WTC11 (cell line): ENCODE measurements at places on chromosomes 7 and 10.

GRCh38 chr10:22673785-22674572 is 40.4 kb downstream of the PIP4K2A start:
- DNase-seq: no peak

DNA sequence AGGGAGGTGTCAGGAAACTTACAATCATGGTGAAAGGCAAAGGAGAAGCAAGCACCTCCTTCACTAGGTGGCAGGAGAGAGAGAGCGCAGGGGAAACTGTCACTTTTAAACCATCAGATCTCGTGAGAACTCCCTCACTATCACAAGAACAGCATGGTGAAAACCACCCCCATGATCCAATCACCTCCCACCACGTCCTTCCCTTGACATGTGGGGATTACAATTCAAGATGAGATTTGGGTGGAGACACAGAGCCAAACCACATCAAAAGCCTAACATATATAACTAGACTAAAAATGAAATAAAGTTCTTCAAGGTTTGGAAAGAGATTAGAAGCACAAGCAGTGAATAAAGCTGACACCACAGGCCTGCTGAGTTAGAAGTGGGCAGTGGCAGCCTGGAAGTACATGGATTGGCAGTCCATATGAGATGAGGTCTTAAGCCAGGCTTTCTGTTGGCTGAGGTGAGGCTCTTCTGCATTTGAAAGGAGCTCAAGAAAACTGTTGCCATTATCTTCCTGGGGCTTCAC is 96.4 kb upstream of the MDFIC start:
- peak; percentile 29 for DNase-seq

DNA sequence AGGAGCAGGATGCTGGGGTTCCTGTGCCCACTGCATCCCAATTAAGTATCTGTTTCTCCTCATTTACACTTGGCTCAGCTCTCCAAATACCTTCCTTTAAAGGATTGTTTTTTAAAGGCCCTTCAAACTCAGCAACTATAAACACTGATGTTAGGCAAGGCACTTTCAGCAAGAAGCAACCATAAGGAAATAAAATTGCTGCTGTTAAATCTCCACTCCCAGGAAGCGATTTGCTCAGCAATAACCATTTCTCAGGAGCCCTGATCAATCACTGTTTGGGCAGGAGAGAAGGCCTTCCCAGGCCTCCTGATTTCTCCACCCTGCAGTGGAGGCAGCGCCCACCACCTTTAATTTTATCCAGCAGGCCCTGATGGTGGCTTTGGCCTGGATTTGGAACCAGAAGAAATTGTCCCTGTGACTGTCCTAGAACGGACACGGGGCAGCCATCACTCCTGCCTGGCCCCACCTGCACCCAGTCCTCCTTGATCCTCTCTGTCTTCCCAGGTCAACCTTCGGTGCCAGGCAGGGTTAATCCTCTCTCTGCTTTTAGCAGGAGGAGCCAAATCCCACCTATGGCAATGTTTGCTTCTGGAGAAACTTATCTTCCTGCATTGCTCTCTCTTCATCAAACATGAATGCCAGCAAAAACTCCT is 199.8 kb downstream of the PLXNA4 start:
- DNase-seq: no peak

GRCh38 chr10:76681153-76681552 is 956.5 kb downstream of the KCNMA1 start:
- no peak for DNase-seq

DNA sequence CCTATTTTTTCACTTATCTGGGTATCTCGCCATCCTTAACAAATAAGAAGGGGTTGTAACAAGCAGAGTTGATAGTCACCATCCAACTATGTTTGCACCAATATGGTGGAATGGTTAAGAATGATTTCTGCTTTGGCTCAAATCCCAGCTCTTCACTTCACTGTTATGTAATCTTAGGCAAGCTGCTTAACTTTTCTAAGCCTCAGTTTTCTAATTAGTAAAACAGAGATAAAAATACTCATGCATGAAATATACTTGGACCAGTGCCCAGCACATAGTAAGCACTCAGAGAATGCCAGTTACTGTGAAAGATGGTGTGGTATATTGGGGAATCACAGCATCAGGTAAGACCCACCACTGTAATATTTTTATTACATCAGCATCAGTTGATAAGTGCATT is 33.6 kb downstream of the ABCB1 start:
- no peak for DNase-seq

GRCh38 chr7:130492523-130493274 is 814 bp downstream of the MEST start:
- peak; percentile 16 for DNase-seq

DNA sequence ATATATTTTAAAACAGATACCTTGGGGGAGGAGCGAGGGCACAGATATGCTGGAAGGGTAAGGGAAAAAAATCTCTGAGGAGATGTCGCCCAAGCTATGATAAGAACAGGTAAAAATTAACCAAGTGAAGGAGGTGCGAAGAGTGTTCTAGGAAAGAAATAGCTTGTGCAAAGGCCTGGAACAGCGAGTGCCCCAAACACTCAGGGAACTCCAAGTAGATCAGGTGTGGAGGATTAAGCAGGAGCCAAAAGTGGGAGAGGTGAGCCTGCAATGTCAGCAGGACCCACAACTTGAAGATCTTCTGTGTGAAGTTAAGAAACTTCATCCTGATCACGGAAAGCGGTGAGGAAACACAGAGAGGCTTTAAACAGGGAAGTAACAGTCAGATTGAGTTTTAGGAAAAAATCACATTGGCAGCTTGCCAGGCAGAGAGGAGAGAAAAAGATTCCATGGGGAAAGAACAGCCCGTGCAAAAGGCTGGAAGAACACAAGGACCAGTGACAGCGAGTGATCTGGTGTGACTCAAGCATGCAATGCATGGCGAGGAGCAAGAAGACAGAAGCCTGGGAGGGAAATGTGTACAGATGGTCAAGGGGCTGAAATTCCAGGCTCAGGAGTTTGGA is 30.7 kb downstream of the FGF8 start:
- DNase-seq: no peak

DNA sequence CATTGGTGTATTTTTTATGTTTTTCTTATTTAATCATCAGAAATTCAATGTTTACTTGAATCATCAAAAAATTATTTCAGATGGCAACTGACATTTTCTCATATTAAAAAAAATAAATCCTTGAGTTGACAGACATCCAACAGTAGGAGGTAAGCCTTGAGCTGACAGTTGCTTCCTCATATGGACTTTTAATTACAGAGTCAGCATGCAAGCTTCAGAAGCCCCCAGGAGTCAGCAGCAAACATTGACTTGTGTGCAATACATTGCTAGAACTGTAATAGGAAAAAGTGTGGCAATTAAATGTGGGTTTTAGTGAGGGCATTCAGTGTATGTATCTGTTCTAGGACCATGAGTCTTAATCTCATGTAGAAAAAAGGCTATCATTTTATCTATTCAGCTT is 62.4 kb upstream of the TAS2R16 start:
- DNase-seq: no peak

GRCh38 chr10:77679217-77679616 is 41.6 kb upstream of the KCNMA1 start:
- DNase-seq: no peak

GRCh38 chr10:76675951-76676587 is 961.5 kb downstream of the KCNMA1 start:
- no peak for DNase-seq

DNA sequence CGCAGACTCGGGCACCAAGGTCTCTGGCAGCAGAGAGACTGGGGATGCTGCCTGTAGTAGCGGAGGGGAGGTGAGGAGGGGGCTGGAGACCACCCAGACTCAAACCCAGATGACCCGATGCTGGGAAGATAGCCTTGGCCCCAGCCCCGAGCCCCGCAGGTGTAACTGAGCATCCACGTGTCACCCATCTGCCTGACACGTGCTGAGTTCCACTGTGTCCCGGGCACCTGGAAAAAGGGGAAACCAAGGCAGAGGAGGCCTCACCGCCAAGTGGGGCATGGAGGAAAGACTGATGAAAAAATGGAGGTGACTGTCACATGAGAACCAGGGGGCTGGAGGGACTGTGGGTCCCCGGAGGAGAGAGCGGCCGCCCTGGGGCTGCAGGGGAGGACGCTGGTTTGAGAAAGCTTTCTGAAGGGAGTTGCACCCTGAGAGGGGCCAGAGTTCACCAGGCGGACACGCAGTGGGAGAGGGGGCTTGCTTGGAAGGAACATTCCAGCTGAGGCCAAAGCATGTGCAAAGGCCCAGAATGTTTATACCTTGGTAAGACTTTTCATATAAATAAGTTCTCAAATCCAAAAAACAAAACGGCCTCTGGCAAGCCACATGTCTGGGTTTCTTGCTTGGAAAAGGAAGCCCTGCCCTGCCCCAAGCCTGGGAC is 27.4 kb upstream of the ELN start:
- DNase-seq: no peak

DNA sequence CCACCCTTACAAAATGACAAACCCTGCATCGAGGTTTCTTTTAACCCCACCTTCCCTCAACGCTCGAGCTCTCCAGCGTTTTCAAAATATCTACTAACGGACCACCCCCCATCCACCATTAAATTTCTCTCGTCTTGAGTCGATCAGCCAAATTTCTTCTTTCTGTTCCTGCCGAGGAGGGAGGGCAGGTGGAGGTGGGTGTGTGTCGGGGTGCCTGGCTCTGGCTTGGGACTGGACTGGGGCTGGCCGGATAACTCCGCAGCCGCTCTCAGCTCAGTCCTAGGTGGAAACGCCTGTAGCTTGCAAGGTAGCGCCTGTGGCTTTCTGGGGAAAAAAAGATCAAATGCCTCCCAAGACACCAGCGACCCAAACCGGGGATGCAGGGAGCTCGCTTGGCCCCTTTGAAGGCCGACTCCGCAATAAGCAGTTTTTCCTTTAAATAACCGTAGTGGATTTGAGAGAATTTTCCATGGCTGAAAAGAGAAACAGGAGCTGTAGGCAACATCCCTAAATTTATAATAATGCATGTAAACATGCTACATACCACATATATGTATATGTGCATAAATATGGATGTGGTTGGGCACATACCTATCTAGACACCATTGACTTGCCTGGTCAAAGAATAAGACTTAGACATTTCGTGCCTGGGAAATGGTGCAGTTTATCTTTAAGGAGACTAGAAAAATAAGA is 1.9 kb upstream of the TMEM178B start:
- peak; percentile 46 for DNase-seq

DNA sequence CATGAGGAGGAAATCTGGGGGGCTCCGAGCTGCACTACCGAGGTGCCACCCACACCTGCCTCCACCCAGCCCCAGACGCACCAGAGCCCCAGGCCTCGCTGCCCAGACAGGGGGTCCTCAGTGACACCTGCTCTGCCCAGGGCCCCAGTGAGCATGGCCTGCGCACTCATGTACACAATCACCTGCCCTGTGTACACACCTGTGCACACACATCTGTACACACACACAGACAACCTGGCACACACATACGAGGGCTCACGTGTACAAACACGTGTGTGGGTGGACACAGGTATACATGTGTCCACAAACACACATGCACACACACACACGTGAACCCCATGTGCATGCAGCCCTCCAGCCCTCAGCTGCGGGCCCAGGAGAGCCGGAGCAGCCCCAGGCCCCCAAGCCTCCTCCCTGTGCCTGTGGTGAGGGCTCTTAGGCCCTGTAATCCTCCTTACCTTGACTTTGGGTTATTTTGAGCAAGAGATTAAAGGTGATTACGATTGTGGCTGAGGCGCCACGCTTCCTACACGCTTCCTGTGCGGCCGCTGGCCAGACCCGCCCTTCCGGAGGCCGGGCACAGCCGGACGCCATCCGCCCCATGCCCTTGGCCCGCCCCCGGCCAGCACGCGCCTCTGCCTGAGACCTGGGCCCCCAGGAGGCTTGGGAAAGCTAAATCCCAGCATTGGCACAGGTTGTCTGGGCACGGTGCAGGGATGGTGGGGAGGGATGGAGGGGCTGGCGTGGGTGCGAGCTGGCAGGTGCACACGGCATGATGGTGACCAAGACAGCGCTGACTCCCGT is 71.9 kb downstream of the ELFN1 start:
- DNase-seq: no peak

- no peak for DNase-seq
Measured at GRCh38 chr7:155375337-155376277, 77.9 kb downstream of the INSIG1 start.

- no peak for DNase-seq
Measured at GRCh38 chr10:90313576-90314325, 544.1 kb downstream of the HTR7 start.

GRCh38 chr10:131179361-131179760 is 132.2 kb downstream of the TCERG1L start:
- DNase-seq: no peak
